ENCODE measurements at places on chromosomes 2 and 18. TPM values are rescaled to one million over a fixed set of nuclear protein-coding genes. Genes with fewer than 3 reads are reported as not detected.

DNA sequence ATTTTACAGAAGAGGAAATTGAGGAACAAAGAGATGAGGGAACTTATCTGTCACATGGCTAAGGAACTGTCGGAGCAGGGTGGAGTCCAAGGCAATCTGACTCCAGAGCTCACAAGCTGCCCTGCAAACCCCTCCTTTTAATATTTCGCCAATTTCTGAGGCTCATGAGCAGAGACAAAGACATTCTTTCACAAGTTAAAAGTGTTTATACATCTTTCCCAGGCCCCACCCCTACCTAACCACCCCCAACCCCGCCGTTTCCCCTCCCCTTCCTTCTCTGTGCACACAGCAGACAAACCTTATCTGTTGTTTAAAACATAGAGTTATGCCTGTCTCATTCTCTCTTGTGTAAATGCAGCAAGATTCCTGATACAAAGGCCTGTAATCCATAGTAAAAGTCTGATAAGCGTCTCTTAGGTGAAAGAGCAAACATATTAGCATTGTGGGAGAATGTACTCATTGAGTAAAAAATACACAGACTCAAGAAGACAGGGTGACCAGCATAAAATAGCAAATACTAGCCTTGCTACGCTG lies 44.3 kb downstream of the EPHA4 start:
- peak; percentile 62 for DNase-seq

CERKL gene
- not detected for total RNA-seq

AQP12A gene
- total RNA-seq = not detected

- no peak for DNase-seq
These were observed 37.5 kb downstream of the RTP5 start for GRCh38 chr2:241906826-241907570.

LYG1 gene
- total RNA-seq = 2.0 TPM

- no peak for DNase-seq
These were observed 50.5 kb upstream of the SULT1C3 start for GRCh38 chr2:108189316-108189715.

RAB6C gene
- not detected for total RNA-seq

DNA sequence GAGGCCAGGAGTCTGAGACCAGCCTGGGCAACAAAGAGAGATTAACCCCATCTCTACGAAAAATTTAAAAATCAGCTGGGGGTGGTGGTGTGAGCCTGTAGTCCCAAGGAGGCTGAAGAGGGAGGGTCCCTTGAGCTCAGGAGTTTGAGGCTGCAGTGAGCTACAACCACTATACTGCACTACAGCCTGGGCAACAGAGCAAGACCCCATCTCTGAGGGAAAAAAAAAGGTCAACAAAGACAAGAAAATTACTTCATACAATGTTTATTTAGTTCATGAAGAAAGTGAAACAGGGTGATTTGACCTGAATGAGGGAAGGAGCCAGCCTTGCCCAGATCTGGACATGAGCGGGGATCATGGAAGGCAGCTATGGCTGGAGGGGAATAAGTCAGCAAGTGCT lies 59.1 kb downstream of the TMEM163 start:
- no peak for DNase-seq

DNA sequence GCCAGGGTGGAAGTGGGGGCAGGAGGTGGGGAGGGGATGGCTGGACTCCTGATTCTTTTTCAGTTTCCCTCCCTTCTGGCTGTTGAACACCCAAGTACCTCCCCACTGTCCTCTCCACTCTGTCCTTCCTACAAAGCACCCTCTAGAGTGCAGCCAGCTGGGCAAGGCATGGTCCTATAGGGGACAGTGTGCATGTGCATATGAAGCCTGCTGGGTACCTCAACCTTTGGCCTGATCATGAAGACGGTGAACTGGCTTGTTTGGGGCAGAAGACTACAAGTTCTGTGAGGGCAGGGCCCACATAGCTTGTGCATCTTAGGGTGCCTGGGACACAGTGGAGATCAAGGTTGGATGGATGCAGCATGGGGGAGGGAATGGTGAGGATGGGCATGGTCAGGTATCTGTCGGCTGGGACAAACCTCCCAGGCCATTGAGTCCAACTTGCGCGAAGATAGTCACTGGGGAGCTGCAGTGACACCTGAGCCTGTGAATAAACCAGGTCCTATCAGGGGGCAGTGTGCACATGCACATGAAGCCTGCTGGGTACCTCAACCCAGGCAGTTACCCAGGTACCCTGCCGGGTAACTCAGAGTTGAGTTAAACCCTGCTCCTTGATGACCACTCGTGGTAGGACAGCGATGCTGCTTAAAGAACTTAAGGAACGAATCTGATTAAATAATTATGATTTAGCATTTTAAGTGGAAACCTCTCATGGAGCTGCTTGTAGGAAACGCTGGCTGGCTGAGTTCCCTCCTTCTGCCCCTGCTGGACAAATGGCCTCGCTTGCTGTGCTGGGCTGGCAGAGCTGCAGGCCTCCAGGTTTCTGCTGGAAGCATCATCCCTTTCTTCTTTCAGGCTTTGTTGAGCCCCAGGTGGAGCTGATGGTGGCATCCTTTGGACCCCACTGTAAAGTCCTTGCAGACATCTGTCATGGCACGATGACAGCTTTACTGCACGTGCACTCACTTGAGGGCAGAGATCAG lies 84.0 kb downstream of the POLR1A start:
- DNase-seq = no peak

DNA sequence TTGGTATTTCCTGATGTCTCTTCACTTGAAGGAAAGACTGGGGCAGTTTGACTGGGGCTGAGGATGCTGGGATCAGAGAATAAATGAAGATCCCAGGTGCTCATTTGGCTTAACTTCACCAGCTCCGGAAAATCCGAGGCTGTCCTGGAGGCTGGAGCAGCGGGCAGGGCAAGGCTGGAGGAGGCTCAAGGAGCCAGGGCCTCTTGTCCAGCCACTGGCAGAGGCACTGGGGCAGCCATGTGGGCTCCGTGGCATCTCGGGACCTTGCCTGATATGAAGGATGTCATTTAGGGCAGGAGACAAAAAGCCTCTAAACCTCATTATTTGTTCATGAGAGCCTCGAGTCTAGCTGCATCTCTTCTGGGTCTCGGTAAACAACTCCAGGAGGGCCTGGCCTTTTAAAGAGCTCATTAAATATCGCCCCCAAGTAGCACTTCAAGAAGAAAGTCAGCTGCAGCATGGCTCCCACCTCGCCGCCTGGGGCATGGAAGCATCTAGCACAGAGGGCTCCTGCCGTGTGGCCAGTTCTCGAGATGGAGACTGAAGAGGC lies 13.5 kb upstream of the GPR55 start:
- no peak for DNase-seq

VWA3B gene
- total RNA-seq = not detected

DNA sequence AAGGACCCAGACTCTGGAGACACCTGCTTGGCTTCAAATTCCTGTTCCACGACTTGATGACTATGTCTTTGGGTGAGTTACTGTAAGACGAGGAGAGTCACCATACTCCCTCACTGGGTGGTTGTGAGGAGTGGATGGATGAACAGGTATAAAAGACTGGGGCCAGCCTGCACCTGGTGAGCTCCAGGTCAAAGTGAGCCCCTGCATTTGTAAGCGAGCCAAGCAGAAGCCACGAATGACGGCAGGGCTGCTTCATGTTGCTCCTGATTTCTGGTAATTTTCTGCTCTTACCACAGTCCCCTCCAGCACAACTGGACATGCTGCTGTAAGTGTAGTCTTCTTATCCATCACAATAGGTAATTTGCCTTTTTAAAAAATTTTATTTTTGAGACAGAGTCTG lies 86.6 kb downstream of the POLR1A start:
- no peak for DNase-seq

- no peak for DNase-seq
These were observed 277.7 kb upstream of the HNRNPA3 start for GRCh38 chr2:176934869-176935415.

IL1F10 gene
- total RNA-seq = not detected

DNA sequence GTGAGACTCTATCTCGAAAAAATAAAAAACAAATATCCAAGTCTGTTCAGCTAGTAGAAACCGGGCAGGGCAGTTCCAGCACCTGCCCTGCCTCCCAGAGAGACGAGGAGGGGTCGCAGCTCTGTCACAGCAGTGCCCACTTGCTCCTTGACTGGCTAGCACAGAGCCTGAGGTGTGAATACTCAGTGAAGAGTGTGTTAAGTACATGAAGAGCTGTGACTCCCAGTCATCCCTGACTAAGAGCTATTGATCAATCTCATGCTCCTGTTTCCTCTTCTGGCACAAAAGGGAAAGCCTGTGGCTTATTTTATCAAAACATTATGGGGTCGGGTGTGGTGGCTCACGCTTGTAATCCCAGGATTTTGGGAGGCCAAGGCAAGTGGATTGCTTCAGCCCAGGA lies 83.0 kb upstream of the FZD7 start:
- no peak for DNase-seq

PARD6G gene
- 0.20 TPM for total RNA-seq

GRCh38 chr2:30514134-30514847 lies 67.2 kb downstream of the LCLAT1 start:
- DNase-seq = no peak

GRCh38 chr2:181697571-181697970 lies 17.3 kb upstream of the NEUROD1 start:
- DNase-seq = no peak
